ENCODE measurements at places on chromosomes 6 and 20.

DNA sequence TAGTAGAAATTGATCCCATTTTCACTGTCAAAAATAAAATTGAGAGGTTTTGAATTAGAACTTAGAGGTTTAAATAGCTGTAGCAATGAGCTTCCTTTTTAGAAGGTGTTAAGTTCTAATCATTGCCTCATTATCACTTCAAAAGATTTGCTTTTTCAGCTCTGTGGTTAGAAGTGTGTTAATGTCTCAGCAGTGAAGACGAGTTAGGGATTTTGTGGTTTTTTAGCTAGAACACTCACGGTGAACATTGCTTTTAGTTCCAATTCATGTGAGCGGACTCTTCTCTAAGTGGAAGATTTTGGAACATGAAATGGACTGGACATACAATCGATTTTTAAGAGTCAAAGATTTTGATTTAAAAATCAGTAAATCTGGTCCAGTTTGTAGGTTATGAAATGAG is 12.7 kb upstream of the IFNGR1 start:
- DNase-seq, result no peak

- no peak for DNase-seq
Measured at GRCh38 chr6:3353213-3353903, 94.6 kb downstream of the PSMG4 start.

DNA sequence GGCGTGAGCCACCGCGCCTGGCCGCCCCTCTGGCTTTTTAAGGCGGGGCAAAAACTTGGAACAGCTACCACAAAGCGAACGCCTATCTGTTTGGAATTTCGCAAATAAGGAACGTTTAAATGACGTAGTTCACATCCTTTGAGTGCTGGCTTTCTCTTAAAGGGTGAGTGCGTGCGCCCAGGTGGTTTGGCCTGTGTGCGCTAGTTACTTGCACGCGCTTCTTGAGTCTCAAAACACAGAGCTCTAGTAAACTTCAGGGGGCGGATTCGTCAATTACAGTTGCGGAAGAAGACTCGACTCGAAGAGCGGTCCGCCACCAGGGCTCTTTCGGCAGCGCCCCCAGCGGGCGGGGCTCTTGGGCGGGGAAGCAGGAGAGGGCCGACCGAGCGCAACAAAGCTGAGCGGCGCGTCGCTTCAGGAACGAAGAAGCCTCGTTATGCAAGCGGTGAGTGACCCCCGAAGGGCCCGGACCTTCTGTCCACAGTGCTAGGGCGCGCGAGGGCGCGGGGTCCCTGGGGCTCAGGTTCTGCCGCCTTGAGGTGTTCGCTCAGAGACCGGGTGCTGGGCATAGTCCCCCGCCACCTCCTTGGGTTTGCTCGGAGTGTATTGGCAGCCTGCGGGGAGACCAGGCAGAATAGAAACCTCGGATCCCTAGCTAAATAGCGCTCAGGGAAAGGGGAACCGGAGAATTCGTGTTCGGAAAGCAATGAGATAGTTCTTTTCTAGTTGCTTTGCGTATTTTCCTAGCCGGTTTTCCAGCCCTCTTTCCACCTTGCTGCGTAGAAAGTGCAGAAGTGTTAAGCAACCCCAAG is at the start of gene SYCP2L:
SYCP2L (plus strand) TSS at position 362 of the 812 bp plus-strand sequence; CDS start at position 437, 75 bp downstream.
- DNase-seq, result peak; percentile 45

DNA sequence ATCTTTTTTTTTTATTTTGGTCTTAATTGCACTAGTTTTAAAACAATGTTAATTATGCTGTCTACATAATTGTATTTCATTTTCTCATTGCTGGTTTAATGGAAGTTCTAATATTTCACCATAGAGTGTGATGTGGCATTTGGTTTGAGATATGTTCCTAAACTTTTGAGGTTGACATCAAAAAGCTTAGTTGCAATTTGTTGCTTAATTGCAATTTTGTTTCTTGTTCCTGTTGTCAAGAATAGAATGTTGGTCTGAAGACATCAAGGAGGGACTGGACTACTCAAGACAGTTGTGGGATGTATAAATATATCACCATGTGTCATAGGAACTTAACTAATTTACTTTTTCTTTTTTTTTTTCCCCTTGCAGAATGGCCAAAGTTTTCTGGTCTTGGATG is 12.5 kb downstream of the HSF2 start:
- DNase-seq, result no peak

GRCh38 chr6:70586114-70586513 is 19.4 kb downstream of the SDHAF4 start:
- DNase-seq, result no peak

DNA sequence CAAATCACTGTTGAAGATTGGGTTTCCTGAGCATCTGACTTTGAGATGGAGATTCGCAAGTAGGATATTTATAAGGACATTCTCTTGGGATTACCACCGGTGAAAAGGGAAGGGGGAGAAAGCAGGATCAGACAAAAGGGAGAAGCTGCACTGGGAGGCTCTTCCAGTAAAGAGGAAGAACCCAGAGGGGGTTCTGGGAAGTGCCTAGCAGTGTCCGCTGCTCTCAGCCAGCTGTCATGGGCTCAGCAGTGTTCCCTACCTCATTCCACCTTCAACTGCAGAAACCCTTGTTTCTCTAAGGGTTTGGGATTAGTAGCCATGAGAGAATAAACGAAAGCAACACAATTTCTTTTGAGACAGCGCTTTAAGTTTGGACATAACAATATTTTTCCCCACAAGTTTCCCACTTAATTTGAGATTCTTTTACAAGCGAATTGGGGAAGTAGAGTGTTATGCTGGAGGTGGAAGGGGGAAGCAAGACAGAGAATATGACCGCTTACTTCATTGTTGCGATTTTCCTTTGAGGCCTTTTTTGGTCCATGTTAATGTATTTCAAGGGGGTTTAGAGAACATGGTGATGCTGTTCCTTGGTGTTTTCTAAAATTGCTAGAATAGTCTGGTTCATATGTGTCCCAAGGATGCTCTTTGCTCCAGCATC is 154.5 kb upstream of the SCGN start:
- no peak for DNase-seq

GRCh38 chr6:111706841-111707391 is 101.2 kb upstream of the TRAF3IP2 start:
- DNase-seq, result no peak

GRCh38 chr20:13037727-13038126 is 29.0 kb downstream of the SPTLC3 start:
- peak; percentile 44 for DNase-seq

GRCh38 chr6:36622901-36623546 is 28.9 kb downstream of the SRSF3 start:
- no peak for DNase-seq

GRCh38 chr6:90793771-90794170 is 206.9 kb upstream of the MAP3K7 start:
- no peak for DNase-seq

DNA sequence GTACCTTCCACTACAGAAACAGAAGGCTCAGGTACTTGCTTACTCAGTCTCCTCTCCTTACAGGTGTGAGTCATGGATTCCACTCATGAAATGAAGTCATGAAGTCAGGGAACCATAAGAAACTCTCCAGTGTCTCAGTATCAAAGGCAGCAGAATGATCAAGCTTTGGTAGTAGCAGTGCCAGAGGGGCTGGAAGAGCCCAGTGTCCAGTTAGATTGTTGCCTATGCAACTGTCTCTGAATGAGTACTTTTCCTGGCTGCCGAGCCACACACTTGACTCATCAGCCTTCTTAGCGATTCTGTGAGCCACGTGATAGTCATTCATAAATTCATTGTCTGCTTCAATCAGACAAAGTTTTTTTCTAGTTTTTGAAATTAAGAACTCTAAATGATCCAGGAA is 52.2 kb upstream of the DTNBP1 start:
- DNase-seq, result no peak

DNA sequence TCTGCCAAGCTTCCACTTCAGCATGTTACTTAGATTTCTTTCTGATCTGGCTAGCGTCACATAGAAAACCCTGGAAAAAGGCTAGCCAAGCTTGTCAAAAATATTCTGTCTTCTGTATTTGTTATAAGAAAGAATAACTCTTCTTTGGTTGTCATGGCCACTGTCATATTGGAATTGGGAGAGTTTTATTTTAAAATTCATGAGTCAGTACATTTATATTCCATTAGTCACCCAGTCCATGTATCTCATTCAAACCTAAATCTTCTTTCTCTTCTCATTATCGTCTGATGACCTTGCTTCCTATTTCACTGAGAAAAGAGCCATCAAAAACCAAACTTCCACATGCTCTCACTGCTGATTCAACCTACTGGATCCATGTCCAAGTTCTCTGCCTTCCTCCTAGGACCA is 65.7 kb downstream of the EPM2A start:
- peak; percentile 89 for DNase-seq

GRCh38 chr20:61253640-61254511 is 1.8 kb downstream of the CDH4 start:
- DNase-seq, result no peak

- no peak for DNase-seq
Measured at GRCh38 chr20:52684176-52684575, 288.0 kb upstream of the TSHZ2 start.

DNA sequence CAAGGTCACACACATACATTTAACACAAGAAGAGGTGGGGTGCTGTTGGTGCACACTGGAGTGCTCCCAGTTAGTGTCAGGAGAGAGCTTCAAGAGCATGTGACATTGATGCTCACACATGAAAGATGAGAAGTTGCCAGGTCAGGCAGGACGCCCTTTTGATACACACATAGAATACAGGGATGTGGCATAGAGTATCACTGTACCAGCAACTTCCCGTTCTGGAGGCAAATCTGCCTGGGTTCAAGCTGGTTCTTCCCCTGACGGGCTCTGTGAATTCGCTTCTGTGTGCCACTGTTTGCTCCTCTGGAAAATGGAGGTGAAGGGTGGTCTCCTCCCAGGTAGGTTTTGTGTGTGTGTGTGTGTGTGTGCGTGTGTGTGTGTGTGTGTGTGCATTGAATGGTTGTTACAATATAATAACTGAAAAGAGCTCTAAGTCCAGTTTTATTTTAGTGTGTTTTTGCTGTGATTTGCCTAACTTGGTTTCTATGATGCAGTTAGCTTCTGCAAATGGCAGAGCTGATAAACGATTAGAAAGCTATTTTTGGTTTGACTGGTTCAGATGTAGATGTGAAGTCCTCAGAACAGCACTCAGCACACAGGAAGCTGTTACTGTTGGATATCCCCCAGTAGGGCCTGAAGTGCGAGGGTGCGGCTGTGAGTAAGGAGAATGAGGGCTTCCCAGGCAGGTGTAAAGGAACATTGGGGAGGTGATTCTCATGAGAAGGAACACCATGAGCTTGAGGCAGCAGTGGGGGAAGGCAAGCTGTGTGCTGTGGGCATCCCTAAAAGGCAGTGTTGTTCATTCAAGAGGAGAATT is 53.4 kb downstream of the HIVEP1 start:
- DNase-seq, result no peak

Data from fibroblast of skin of back (primary cell).